Kidney glomerular epithelial cell (primary cell): ENCODE measurements at places on chromosomes 1 and 21.

DNA sequence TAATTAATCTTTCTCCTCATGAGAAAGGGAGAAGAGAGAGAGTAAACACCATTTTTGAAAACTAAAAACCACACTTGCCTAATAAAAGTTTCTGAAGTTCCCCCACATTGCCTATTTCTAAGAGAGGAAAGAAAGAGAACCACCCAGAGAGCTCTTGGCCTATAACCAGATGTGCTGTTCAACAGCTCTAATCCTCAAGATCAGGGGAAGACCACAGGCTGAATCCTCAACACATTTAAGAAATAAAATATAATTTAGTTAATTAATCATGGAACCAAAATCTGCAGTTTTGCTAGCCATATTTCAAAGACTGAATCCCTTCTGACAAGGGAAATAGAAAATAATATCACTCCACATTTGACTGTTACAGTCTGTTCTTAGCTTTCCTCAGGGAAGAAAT is 11.9 kb downstream of the PRRX1 start:
- DNase-seq: no peak

DNA sequence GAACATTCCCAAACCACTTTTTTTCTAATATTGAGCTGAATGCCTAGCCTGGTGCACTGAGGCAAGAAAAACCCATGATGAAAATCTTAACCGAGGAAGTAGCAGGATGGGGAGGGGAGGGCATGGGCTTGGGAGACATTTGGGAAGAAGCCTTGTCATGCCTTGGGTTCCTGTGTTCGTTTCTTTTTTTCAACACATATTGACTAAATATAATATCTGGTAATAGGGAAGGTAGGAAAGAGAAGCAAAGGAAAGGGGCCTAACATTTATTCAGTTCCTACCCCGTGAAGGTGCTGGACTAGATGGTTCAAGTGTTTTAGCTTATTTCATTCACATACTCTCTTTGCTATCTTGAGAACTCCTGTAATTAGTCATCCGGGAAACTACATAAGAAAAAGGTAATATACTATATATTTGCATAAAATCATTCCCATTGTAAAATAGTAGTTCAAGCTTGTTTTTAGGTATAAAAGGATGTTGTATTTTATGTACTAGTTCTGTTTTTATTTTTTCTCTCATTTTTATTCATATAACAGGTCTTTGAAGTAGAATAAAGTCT is 62.1 kb downstream of the ST3GAL3 start:
- no peak for DNase-seq

GRCh38 chr1:219176168-219176567 is 2.5 kb downstream of the LYPLAL1 start:
- no peak for DNase-seq

- no peak for DNase-seq
Measured at GRCh38 chr1:211891708-211892107, 61.1 kb upstream of the LPGAT1 start.

GRCh38 chr1:112971006-112971405 is 15.0 kb upstream of the SLC16A1 start:
- DNase-seq: no peak

- DNase-seq: no peak
Measured at GRCh38 chr1:31569596-31570173, 6.6 kb upstream of the TINAGL1 start.

DNA sequence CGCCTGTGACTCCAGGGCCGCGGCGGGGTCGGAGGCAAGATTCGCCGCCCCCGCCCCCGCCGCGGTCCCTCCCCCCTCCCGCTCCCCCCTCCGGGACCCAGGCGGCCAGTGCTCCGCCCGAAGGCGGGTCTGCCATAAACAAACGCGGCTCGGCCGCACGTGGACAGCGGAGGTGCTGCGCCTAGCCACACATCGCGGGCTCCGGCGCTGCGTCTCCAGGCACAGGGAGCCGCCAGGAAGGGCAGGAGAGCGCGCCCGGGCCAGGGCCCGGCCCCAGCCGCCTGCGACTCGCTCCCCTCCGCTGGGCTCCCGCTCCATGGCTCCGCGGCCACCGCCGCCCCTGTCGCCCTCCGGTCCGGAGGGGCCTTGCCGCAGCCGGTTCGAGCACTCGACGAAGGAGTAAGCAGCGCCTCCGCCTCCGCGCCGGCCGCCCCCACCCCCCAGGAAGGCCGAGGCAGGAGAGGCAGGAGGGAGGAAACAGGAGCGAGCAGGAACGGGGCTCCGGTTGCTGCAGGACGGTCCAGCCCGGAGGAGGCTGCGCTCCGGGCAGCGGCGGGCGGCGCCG is at the start of gene SIM2:
SIM2 (plus strand) TSS at position 135 of the 565 bp plus-strand sequence. CDS start 632 bp downstream, outside the sequence.
- no peak for DNase-seq

DNA sequence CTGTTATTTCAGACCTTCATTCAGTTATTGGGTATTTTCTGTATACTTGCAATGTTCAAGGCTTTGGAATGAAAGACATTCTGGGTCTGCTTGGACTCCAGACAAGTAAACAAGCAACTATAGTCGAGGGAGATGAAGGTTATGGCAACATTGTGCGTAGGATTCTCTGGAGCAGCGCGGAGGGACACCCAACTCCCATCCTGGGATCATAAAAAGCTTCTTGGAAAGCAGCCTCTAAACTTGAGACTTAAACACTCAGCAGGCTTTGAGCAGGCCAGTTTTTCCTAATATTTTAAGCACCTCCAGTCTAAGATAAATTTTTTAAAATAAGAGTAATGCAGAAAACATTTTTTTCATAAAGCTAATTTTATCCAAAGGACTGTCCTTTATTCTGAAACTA is 7.6 kb upstream of the LYST start:
- DNase-seq: no peak

- no peak for DNase-seq
Measured at GRCh38 chr1:1051127-1051810, 22.8 kb downstream of the RNF223 start.

GRCh38 chr1:16172964-16173446 is 17.1 kb upstream of the EPHA2 start:
- DNase-seq: peak; percentile 87

DNA sequence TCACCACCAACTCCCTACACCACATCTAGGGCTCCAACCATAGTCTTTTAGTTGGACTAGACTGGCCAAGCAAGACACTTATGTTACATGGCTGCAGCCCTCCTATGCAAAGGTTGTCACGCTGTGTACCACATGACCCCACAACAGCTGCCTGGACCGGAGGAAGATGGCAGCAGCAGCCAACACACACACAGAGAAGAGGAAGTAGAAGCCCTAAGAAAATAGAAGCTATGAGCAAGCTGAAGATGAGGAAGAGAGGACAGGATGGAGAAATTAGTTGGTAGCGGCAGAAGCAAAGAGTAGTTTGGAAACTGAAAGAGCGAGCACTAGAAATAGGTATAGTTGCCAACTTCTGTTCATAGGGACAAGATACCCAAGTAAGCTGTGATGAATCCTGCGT is 60.8 kb upstream of the RALGPS2 start:
- no peak for DNase-seq

- no peak for DNase-seq
Measured at GRCh38 chr1:92329347-92330129, 30.7 kb downstream of the RPAP2 start.

DNA sequence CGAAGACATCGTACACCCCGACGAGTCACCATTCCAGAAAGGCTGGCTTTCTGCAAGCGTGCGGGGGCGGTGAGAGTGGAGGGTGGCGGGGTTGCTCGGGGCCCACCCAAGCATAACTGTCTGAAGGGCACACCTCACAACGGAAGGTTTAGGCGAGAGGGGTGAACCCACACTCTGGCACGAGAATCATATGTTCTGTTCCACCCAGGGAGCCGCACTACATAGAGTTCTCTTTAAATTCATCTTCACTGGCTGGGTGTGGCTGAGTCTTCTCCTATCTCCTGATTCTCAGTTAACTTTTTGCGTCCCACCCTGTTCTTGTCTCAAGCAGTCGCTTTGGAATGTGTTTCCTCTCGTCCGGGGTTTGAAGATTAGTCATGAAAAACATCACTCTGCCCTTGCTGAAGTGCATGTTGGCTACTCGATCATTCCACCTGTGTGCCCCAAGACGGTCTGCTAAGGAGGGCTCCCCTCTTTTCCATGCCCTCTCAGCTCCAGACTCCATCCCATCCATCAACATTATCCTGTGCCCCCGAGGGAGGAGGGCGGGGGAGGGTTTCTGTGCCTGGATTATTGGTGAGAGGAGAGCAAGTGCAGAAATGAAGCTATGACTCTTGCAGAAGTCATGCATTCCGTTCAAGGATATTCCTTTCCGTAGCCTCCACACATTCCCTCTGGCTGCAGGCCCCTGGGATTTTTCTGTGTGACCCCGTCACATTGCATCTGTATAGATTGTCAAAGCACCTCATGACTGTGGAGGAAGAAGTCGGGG is 53.5 kb upstream of the CD34 start:
- peak; percentile 52 for DNase-seq

DNA sequence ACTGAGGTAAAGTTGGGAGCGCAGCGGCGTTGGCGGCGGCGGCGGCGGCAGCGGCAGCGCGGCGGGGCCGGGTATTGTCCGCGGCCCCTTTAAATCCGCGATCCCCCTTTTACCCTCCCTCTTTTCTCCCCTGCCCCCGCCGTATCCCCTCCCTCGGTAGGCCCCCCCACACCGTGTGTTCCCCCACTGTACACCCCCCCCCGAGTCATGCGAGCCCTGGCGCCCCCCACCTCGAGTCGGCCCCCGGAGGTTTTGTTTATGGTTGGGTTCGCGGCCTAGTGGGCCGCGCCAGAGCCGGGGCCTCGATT is 169 bp downstream of the UBAP2L start:
- DNase-seq: no peak

- DNase-seq: no peak
Measured at GRCh38 chr1:174058624-174059023, 36.5 kb upstream of the RC3H1 start.

GRCh38 chr1:209768354-209768774 is 12.5 kb downstream of the TRAF3IP3 start:
- DNase-seq: no peak

- peak; percentile 6 for DNase-seq
Measured at GRCh38 chr1:9314111-9314510, 21.4 kb downstream of the SPSB1 start.

GRCh38 chr21:36627242-36627641 is 71.7 kb upstream of the SIM2 start:
- DNase-seq: no peak

DNA sequence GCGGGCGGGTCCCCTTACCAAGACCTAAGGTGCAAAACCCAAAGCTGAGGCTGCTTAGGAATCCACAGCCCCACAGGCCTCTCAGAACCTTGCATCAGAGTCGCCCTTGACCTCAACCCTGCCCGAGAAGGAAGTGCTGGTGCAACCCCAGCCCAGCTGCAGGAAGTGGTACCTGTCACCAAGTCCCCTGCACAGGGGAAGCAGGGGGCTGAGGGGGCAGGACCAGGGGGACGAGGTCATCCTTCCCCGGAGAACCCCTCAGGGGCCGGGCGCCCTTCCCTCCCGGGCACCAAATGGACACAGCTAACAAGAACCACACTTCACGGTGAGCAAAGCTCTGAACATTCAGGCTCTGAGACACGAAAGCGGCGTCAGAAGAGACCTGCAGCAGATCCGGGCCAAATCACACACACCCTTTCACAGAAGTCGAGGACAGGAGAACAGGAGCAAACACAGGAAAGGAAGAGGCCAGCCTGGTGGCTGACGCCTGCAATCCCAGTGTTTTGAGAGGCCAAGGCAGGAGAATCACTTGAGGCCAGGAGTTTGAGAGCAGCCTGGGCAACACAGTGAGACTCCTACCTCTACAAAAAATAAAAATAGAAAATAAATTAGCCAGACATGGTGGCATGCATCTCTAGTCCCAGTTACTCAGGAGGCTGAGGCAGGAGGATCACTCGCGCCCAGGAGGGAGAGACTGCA is 6.4 kb downstream of the ITGB2 start:
- no peak for DNase-seq

- no peak for DNase-seq
Measured at GRCh38 chr1:118437664-118438063, 252.6 kb upstream of the SPAG17 start.

DNA sequence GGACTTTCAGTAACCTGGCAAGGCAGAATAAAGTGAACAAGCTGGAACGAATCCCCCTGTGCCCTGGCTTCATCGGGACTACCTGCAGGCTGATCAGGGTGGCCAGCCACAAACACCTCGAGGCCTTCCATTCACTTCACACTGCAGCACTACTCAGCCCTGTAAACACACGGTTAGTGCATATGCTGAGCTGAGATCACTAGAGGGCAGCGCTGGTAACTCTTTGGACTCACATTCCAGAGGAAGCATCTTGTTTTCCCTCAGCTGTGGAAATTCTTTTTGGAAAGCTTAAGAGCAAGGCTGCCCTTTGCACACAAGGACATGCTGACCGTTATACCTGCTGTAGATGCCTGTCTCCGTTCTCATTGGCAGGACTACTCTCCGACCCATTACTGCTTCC is 32.1 kb downstream of the PCSK9 start:
- DNase-seq: peak; percentile 27

DNA sequence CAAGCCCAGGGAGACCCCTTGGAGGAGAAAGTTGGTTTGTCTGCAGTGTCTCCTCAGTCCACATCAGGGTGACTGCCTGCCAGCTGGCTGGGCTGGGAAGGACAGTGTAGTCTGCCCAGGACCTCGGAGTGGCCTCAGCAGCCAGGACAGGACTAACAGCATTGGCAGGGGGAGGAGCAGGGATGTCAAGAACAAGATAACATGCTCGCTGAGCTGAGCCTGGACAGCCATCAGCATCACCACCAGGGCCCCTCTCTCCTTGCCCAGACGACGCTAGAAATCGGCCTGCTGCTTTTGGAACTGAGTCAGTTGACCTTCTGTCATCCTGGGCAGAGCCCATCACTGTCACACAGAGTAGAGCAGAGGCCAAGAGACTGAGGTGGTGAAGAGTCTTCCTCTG is 83.6 kb upstream of the CNTN2 start:
- DNase-seq: no peak

GRCh38 chr1:180221462-180221861 is 8.6 kb upstream of the LHX4 start:
- no peak for DNase-seq

DNA sequence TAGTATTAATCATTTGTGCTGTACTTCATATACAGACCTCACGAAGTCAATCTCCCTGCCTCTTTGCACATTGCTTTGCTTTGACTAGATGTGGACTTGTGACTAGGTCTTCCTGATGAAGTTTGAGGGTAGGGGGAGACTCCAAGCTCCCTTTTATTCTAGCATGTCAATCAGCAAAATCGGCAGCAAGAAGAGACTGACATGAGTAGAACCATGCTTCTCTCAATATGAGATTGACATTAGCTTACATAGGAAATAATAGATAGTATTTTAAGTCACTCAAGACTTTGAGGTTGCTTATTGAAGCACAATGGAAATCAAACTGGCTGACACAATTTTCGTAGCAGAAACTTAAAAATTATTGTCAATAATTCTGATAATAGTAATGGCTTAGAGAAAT is 866.4 kb upstream of the ADAMTS5 start:
- DNase-seq: no peak

DNA sequence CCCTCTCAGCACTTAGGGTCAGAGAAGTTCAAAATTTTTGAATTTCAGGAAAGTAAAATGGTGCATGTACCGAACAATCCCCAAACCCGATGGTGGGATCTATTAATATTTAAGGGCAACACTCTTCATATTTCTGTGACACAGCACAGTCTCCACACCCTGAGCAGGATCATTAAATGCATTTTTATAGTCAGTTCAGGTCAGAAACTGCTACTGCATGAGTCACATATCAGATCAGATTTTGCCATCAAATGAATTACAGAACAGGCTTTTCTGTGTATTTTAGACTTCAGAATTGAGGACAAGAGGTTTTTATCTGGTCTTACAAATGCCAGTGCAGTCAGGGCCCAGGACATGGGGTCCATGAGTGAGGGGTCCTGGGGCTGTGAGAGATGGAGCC is 79.2 kb downstream of the RIPK4 start:
- DNase-seq: no peak
